AG08396 (cell line): ENCODE measurements at places on chromosomes 6 and 20.

GRCh38 chr20:61900011-61900944 is 165.4 kb downstream of the TAF4 start:
- DNase-seq, result no peak

DNA sequence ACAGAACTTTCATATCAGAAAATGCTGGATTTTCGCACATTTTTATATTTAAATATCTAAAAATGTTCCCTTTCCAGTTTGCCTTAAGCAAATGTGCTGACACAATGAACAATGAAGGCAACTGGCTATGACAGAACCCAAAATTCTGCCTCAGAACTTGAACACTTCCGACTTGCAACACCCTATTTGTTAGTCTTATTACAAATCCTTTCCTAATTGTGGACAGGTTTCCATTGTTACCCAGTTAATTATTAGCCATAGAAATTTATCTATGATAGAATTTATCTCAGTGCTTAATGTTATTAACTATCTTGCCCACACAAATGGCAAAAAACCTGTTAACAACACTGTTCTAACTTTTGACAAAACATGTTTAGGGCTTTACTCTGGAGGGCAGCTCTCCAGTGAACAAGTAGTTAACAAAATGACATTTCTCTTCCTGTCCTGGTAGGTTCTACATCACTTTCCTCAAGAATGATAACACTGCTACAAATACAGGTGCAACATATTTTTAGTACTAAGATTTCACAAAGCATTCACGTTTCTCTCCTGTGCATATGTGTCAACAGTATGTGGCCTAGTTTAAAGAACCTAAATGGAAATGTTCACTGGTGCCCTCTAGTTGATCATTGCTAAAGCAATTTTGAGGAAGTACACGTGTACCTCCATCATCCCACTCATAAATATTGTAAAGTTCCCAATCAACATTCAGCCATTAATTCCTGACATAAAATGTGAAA is 58.4 kb downstream of the HIVEP2 start:
- no peak for DNase-seq

DNA sequence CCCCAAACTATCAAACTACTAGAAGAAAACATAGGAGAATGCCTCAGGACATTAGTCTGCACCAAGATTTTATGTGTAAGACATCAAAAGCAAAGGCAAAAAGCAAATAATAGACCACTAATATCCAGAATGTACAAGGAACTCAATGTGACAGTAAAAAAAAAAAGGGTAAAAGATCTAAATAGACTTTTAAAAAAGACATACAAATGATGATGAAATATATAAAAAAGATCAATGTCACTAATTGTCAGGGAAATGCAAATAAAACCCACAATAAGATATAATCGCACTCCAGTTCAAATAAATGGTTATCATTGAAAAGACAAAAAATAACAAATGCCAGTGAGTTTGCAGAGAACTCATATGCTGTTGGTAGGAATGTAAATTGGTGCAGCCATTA is 118.3 kb upstream of the DUSP22 start:
- DNase-seq, result no peak

DNA sequence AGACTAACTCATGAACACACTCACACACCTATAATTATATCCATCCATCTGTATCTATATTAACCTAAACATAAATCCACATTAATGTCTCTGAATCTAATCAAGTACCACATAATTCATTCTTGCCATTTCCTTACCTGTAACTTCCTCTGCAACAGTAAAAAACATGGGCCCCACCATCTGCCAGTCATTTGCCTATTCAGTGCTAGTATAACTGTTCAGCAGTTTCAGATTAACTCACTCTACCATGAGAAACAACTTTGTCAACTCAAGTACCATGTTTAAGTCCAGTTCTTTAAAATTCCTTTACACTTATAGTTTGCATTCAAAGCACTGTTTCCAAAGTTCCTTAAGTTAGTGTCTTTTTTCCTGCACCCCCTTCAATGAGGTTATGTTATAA is 68.8 kb downstream of the LAMP5 start:
- DNase-seq, result no peak

DNA sequence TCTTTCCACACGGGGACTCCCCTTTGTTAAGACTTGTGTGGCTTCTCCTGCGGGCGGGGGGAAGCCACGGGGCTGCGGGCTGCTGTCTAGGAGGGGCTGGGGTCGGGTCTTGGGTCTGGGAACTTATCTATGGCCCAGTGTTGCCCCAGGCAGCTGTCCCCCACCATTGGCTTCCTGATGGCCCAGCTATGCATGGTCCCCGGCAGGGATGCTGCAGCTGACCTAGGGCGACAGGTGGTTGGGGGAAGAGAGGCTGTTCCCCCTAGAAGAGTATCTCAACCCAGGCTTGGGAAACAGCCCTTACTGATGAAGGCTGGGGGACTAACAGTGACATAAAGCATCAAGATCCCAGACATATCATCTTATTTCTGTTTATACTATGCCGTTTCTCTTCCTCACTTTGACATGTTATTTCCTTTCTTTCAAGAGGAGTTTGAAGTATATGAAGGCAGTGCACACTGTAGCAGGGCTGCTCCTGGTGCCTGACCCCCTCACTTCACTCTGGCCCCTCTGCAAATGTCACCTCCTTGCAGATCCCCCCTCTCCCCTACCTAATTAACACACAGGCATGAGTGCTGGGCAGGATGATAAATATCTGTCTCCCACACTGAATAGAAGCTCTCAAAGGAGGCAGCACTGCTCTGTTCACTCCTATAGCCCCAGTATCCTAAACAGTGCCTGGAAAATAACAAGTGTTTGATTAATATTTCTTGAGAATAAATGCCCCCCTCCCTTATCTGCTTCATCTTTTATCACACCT is 87.0 kb downstream of the HIVEP2 start:
- no peak for DNase-seq

DNA sequence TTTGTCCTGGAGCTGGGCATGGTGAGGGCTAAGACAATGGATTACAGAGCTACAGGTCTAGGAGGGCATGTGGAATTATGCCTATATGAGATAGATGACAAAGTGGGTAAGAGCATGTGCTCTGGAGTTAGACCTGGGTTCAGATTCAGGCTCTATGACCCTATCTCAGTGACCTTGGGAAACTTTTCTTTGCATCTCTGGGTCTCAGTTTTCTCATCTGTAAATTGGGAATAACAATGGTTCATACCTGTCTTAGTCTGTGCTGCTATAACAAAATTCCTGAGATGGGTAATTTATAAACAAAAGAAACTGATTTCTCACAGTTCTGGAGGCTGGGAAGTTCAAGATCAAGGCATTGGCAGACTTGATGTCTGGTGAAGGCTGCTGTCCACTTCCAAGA is 30.3 kb downstream of the PPARD start:
- DNase-seq, result no peak

GRCh38 chr6:10658910-10659698 is 35.3 kb downstream of the C6orf52 start:
- no peak for DNase-seq

GRCh38 chr20:46020555-46020954 is 8.5 kb upstream of the SLC12A5 start:
- no peak for DNase-seq

- DNase-seq, result no peak
Observed at GRCh38 chr6:138063726-138064125, 43.5 kb downstream of the PERP start.

DNA sequence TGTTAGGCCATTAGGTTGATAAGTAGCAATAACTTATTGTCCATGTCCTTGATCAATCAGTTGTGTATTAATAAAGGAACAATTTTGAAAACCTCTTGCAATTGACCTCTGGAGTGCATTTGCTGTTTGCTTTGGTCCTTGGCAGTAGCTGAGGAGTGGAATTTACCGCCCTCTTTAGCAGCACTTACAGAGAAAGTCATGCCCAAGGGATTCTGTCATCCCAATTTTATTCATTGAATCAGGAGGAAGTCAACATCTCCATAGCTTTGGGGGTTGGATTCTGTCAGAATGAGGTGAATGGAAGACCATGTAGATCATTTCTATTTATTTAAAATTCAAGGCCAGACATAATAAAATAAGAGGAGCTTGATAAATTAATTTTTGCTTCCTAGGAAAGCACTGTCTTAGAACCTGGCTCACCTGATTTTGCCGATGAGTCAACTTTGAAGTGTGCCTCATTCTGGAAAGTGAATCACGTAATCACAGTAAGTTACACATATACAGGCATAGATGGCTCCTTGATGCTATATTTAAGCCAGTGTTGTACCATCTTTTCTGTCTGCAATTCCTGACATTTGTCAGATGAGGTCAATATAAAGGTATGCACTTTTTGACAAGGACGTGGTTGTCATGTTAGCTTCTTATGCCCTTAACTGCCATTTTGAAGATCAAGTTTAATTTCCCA is 128.7 kb upstream of the MLIP start:
- no peak for DNase-seq

DNA sequence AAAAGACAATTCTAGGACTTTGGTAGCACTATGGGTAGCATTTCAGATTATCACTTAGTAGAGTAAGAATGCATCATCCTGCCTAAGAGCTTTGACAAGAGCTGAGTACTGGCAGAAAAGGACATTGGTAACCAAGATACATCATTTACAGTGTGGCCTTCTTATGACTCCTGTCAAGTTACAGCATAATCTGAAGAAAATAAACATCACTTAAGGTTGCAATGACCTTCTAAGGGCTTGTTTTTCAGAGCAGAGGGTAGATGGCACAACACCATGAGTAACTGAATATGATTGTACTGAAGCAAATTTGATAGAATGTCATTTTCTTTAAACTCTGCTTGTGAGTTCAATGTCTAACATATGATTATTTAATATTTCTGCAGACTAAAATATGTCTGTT is 822.6 kb downstream of the TBC1D32 start:
- DNase-seq, result no peak

- no peak for DNase-seq
Observed at GRCh38 chr6:111406200-111406721, 76.8 kb downstream of the REV3L start.
